Stimulated activated CD4-positive, alpha-beta T cell treated with anti-CD3 and anti-CD28 coated beads, Interleukin-4, amount 100 ng/mL, for 1 hour (primary cell): ENCODE measurements at places on chromosomes 4 and X.

GRCh38 chrX:41909068-41909467 is 14.3 kb downstream of the CASK start:
- DNase-seq, result no peak

- no peak for DNase-seq
These were observed 125.3 kb upstream of the RAI2 start for GRCh38 chrX:17986440-17986839.

- no peak for DNase-seq
These were observed 41.0 kb downstream of the BEX3 start for GRCh38 chrX:103417370-103417769.

DNA sequence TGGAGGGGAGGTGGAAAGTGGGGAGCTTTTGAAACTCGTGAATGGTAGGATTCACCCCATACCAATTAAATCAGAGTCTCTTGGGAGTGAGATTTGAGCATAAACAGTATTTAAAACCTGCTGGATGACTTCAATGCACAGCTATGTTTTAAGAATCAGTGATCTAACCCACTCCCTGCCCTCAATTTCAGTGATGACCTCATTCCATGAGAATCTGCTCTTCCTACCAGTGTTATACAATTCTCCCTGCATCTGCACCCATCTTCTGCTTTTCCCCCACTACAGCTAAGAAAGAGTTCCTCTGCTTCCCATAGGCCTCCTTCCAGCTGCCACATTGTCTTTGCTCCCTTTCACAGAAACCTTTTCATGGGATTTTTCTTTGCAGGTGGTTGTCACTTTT is 18.3 kb upstream of the H2AZ1 start:
- no peak for DNase-seq

DNA sequence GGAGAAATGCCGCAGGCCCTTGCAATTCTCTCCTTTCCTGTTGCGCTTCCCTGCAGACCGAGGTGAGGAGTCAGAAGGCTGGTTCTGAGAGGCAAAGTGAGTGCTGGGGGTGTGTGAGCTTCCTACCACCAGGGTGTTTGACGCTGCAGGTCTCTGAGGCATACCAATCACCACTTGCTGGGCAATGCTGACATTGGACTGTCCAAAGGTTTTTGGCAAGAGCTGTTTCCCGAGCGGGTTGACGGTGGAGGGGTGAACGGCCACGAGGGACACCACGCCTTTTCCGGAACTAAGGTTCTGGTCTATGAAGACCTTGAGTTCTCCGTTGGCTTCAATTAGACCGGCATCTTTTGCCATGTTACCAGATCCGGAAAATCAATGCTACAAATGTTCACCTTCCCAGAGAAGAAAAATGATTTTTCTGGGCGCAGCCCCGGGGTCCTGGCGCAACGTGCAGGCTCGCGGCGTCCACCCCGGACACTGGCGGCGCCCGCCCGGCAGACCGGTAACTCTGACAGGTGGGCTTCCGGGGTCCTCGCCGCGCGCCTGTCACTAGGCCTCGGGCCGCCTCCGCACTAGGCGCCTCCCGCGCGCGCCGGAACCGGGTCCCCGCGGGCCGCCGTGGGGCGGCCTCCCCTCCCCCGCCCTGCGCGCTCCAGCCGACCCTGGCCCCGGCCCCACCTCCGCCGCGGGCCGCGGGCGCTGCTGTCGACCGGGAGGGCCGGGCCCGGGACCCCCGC is 44.9 kb upstream of the FAM47C start:
- DNase-seq, result no peak

DNA sequence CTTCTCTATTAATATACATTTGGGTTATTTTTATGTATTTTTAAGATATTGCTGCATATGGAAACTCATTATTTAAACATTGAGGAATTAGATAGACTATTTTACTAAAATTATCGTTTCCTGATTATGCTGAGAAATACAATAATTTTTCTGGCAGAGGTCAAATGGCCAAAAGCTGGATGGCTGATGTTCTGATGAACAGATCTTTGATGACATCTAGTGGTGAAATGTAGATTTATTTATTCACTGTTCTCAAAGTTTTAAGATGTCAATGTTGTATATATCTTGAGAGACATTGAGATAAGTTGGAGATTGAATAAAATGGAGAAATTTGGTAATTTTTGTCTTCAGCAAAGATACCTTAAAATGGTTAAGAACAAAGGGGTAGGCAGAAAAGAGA is 96.2 kb downstream of the UGT8 start:
- no peak for DNase-seq

GRCh38 chr4:138832563-138832962 is 183.0 kb upstream of the NOCT start:
- no peak for DNase-seq

GRCh38 chrX:109856974-109857373 is 123.9 kb upstream of the ACSL4 start:
- DNase-seq, result no peak

- no peak for DNase-seq
These were observed 19.0 kb downstream of the NKX6-1 start for GRCh38 chr4:84480082-84480481.

DNA sequence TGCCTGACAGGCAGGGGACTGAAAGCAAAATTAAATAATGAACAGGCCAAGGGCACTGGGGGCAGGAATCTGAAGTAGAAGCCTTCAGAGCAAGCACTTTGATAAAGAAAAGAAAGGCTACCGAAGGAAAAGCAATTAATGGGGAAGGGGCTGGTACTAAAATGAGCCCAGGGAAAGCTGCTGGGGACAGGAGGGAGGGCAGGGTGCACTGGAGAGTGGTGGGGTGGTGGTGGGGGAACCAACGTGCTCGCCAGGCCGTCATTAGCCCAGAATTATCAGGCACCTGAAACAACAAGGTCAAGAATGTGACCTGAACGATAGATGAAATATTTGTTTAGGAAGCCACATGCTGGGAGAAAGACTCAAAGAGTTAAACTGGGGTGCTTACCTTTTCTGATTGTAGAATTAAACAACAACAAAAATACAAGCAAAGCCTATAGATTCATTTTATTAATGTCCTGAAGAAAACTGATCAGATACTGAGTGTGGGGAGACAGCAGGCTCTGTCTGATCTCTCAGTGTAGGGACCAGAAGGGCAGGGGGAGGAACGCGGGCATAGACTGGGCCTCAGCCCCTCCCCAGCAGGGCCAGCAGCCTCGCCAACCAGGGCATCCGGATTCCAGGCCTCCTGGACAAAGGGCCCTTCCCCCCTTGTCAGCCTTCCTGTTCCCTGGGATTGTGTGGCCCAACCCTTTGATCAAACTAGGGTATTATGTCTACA is 239.7 kb upstream of the KLF3 start:
- DNase-seq, result no peak

DNA sequence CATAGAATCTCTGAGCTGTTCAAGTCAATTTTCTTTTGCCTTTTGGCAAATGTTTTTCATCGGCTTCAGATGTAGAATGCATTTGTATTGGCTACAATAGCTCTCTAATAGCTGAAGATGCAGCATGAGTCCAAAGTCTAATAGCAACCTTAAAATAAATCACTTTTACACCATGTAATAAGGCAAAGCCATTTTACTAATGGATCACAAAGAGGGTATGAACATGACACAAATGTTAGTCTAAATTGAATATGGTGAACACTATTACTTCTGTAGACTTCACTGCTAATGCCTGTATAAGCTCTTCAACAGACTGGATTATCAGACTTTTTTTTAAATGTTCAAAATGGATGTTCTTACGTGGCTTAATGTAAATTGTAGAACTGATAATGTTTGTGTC is 645.3 kb downstream of the TLL1 start:
- DNase-seq, result no peak

GRCh38 chr4:184536065-184536880 is 61.9 kb upstream of the IRF2 start:
- DNase-seq, result no peak
